IMR-90 (cell line): ENCODE measurements at places on chromosomes 1 and 21. TPM values are rescaled to one million over a fixed set of nuclear protein-coding genes. Genes with fewer than 3 reads are reported as not detected.
A peak's percentile ranks its signal among the peaks of the same experiment; 100 is the strongest.

GRCh38 chr1:212459656-212460055 is 26.9 kb downstream of the NENF start:
- no peak for DNase-seq

DNA sequence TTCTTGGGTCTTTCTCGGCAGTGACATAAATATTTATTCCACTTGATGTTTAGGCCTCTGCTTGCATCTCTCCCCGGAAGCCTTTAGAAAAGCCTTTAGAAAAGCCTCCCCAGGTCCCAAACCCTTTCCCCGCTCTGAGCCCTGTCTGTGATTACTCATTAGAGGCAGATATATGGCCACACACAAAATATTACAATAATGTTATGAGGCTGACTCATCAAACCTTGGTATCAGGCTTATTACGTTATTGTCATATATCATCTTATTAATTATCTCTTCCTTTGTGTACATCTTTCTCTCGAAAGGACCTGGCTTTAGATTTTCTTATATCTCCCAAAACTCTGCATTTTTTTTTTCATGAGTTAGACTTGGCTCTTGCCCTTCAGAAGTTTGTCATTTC is 69.5 kb downstream of the FGGY start:
- peak; percentile 41 for DNase-seq

GRCh38 chr21:45313015-45313414 is 25.3 kb upstream of the POFUT2 start:
- DNase-seq = no peak

DNA sequence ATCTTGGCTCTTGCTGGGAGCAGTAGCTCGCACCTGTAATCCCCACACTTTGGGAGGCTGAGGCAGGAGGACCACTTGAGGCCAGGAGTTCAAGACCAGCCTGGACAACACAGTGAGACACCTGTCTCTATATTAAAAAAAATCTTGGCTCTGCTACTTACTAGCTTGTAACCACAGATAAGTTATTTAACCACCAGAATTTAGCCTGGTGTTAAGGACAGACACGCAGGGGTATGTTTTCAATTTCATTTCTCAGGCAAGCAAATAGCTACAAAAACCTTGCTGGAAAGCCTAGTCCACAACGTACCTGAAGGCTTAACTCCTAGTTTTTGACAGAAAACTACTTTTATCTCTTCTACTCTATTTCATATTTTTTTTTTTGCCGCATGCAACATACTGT is 24.8 kb upstream of the GFI1 start:
- DNase-seq = no peak

DNA sequence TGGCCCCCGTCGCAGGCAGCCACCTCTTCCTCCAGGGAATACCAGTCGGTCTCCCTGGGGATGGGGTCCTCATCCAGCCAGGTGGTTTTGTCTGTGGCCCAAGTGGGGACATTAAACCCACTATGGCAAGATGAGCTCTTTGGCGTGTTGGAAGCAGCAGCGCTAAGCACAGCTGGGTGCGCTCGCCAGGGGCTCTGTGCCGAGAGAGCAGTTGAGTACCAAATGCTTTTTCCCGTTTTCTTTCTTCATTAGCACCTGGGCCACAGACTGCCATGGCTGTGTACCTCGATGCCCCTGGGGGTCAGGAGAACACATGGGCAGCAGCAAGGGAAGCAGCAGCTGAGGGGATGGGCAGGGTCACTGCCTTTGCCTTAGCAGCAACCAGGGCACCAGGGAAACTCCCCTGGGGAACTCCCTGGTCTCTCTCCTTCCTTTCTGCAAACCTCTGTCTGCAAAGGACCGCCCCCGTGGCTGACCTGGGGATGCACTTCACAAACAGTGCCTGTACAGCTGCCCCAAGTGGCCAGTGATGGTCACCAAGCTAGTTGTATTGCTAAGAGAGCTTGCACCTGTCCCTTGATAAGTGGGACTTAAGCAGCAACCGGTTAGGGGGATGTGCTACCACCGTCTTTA is 31.1 kb downstream of the EDARADD start:
- no peak for DNase-seq

GRCh38 chr1:31145648-31146047 is 80.1 kb upstream of the PUM1 start:
- DNase-seq = no peak

- no peak for DNase-seq
Observed at GRCh38 chr1:237387144-237387505, 345.1 kb downstream of the RYR2 start.

GRCh38 chr1:242813490-242814091 is 289.1 kb upstream of the PLD5 start:
- DNase-seq = no peak

GRCh38 chr1:201183209-201183608 is 7.4 kb upstream of the IGFN1 start:
- DNase-seq = no peak

DNA sequence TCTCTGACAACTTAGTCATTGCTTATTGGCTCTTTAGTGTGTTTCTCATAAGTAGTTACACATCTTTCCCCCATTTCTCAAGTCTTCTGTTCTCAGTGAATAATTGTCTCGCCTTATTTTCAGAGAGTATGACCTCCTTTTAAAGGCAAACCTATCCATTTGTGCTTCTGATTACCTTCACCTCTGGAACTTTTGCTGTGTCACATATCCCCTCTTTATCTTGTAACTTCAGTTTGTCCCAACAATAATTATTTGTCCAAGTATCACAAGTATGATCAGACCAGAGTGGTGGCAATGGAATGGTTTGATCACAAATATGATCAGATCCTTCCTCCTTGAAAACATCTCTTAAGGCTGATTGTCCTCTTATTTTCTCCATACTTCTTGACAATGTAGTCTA is 5.3 kb upstream of the MRPS21 start:
- DNase-seq = no peak

- DNase-seq = peak; percentile 74
Observed at GRCh38 chr1:92797297-92797696, 12.4 kb upstream of the EVI5 start.

GRCh38 chr1:153099461-153100045 is 5.2 kb upstream of the SPRR2E start:
- DNase-seq = no peak

- DNase-seq = no peak
Observed at GRCh38 chr1:207431508-207431907, 22.6 kb upstream of the CR2 start.

DNA sequence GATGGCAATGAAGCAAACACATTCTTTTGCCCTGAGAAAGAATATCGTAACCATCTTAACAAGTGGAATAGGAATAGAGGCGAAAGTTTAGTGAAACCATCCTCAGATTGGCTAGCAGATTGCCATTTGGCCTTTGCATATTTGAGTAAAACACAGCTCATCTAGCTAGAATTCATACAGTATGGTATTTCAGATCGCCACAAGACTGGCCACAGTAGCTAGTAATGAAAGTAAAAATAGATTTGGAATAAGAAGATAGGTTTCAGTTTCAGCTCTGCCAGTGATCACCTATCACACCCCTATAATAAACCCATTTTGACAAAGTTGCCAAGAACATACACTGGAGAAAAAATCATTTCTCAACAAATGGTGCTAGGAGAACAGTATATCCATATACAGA is 294.9 kb downstream of the LRRIQ3 start:
- DNase-seq = no peak

GRCh38 chr21:40556442-40556968 is 290.5 kb downstream of the DSCAM start:
- DNase-seq = no peak

GRCh38 chr1:228377664-228378089 is 29.0 kb downstream of the TRIM11 start:
- DNase-seq = no peak

DNA sequence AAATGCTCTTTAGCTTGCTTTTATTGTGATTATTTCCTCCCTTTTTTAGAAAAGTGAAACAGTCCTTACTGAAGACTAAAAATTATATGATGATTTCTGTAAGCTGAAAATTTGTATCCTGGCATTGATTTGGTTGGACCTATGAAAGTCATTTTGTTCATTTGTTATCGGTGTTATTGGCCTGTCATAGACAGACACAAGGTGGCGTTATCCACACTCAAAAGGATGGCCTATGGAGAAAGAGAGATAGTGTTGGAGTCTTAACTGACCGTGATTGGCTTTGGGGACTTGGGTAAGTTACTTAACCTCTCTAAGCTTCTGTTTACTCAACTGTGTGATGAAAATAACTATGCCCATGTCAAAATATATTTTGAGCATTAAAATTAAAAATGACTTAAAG is 203.6 kb upstream of the CHODL start:
- DNase-seq = no peak

- DNase-seq = no peak
Observed at GRCh38 chr1:100941098-100941527, 45.2 kb downstream of the SLC30A7 start.

GRCh38 chr21:42835611-42836401 is 43.5 kb downstream of the WDR4 start:
- no peak for DNase-seq

- DNase-seq = no peak
Observed at GRCh38 chr21:46139686-46140085, 15.7 kb downstream of the FTCD start.

DNA sequence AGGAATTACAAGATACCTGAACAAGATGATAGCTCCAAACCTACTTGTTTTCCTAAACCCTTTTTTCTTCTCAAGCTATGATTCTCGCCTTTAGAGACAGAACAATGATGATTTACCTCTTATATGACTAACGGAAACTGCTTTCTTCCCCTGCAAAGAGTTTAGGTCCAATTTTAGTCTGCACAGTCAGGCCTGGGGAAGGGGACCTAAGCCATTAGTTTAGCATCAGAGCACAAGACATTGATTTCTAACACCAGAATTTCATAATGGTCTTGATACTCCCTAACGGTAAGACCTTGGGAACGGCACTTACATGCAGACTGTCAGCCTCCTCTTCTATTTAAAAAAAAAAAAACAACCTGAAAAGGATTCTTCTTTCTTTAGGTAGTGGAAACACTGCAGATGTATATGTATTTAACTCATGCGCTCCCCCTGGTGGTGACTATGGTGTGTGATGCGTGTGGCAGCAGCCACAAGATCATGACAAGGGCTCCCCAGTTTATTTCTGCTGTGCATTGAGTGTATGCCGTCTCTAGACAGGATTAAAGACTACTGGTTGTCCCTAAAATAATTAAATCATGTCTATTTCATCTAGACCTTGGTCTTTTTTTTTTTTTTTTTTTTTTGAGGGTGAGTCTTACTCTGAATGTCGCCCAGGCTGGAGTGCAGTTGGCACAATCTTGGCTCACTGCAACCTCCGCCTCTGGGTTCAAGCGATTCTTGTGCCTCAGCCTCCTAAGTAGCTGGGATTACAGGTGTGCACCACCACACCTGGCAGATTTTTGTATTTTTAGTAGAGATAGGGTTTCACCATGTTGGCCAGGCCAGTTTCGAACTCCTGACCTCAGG is 37.3 kb upstream of the TMEM222 start:
- peak; percentile 76 for DNase-seq

DNA sequence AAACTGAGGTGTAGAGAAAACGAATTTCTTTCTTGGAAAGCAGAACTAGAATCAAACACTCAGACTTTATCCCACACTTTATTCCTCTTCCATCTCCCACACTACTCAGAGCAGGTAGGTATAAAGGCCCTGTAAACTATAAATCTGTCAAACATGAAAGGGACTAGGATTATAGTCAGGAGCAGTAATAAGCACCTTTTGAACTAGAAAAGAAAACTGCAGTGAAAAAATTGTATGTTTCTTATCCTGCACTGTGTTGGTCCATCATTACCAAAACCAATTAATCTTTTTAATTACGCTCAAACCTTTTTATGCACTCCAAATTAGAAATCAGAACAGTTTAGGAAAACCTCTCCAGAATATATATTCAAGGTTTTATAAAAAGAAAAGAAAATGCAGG is 47.6 kb downstream of the LPAR3 start:
- DNase-seq = no peak

DNA sequence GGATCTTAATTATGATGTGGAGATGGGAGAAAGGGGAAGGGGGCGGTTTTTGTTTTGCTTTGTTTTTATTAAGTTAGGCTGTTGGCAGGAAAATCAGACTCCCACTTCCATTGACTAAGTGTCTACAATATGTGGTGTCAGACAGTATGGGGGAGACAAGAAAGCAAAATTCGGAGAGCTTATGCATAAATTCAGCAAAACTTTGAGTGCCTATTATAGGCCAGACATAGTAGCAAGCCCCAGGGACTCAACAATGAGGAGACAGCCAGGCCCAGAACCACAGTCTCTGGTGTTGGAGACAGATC is 835 bp upstream of the TSPAN2 start:
- peak; percentile 59 for DNase-seq

- DNase-seq = no peak
Observed at GRCh38 chr1:246954126-246954525, 22.4 kb upstream of the AHCTF1 start.

DNA sequence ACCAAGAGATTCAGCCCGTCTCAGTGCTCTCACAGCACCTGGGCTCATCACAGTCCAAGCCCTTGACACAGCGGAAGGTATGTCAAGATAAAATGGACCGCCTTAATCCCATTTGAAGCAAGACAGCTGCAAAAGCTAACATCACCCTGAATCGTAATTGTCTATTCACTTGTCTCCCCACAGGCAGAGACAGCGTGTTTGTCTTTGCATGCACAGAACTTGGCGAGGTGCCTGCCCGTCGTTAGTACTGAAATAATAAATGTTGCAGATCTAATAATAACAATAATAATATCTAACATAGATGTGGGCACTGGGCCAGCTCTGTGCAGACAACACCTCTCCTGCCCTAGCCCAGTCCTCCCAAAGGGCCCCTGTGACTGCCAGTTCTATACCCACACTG is 271.7 kb downstream of the NPHP4 start:
- DNase-seq = no peak

DNA sequence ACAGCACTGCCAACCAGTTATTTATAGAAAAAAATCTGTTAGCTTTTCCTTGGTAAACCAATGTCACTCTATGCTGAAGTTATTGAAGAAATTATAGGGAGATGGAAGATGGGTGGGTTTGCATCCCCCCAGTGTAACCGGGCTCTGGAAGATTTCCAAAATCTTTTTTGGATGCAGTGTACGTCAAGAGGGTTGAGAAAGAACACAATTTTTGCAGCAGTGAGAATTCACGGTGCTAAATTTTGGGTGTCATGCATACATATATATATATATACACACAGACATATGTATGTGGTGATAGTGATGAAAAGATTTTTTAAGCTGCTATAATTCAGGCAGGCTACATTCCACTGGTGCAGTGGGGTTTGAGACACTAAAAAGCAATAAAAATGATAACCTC is 91.4 kb upstream of the MAGI3 start:
- no peak for DNase-seq

GRCh38 chr21:34850166-34850690 is 181.4 kb downstream of the CLIC6 start:
- no peak for DNase-seq

The ADGRL2 gene
- 36.9 and 42.7 TPM in 2 replicates for total RNA-seq

The STUM gene
- not detected in 2 replicates for total RNA-seq

The KRTAP19-3 gene
- total RNA-seq = not detected in 2 replicates

The SH2D5 gene
- 6.7 and 7.2 TPM in 2 replicates for total RNA-seq

The PTGS2 gene
- total RNA-seq = 4.8 and 6.9 TPM in 2 replicates

The GCSAML gene
- not detected in 2 replicates for total RNA-seq

The SPATA21 gene
- total RNA-seq = not detected in 2 replicates

The WNT4 gene
- total RNA-seq = not detected in 2 replicates

The TMEM61 gene
- not detected in 2 replicates for total RNA-seq
